Neural crest cell (in vitro differentiated cells): ENCODE measurements at places on chromosomes 16 and 17.

DNA sequence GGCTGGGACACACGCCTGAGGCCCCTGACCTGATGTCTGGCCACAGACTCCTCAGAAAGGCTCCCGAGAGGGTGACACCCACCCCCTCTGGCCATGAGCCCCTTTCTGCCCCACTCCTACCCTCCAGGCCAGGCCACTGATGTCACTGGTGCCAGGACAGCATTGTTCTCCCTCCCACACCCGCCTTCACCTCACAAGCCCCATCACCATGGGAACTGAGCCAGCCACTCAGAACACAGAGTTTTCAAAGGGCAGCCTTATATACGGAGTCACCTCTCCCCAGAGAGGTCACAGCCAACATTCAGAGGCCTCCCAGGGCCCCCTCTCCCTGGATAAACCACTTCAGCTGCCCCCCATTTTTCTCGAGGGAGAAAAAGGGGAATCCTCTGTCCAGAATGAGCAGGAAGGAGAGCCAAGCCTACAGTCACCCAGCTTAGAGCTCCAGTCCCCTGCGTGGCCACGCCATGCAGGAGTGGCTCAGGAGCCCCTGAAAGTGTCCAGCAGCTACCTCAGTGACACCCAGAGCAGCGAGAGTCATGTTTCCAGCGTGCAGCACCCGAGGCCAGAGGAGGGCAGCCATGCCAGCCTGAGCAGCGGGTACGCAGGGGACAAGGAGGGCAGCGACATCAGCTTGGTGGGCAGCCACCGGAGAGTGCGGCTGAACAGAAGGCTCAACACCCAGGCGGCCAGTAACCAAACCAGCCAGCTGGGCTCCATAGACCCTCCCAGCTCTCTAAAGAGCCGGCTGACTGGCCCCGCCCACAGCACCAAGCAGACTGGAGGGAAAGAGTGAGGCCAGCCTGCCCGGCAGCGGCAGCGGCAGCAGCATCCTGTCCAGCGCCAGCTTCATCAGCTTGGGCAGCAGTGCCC is at the start of gene C16orf82:
Gene C16orf82, plus strand, starts transcription at position 260 of the 870 bp plus-strand sequence.
- DNase-seq: peak; percentile 61

GRCh38 chr16:23634461-23635036 is 6.6 kb downstream of the PALB2 start:
- DNase-seq: no peak

GRCh38 chr17:31568539-31568938 is 177.1 kb downstream of the RAB11FIP4 start:
- DNase-seq: no peak

GRCh38 chr17:1643293-1643998 is 2.1 kb downstream of the SCARF1 start:
- DNase-seq: no peak

DNA sequence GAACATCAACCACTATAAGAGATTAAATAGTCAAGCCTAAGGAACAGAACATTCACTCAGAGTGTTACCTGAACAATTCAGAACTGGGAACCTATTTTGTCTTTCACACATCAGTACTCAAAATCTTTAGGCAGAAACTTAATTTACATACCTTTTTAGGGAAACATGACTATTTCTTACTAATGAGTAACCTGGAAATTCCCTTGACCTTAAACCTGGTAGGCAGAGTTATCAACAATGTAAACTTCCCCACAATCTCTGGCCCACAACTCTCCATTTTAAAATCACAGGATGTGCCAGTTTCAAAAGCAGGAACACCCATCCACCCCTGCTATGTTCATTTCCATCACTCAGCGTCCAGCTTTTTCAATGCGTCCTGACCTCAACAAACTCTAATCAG is 132.9 kb upstream of the ANKFN1 start:
- DNase-seq: no peak

DNA sequence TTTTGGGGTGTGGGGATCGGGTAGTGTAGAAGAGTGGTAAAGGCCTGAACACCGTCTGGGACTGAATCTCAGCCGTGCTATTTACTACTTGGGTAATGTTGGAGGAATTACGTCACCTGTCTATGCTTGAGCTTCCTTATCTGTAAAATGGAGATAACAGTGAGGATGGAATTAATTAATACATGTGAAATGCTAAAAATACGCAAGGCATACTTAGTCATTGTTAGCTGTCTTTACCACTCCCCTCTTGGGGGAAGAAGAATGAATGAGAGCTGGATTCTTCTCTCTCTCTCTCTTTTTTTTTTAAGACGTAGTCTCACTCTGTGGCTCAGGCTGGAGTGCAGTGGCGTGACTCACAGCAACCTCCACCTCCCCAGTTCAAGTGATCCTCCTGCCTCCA is 41.1 kb upstream of the TANGO6 start:
- DNase-seq: no peak

DNA sequence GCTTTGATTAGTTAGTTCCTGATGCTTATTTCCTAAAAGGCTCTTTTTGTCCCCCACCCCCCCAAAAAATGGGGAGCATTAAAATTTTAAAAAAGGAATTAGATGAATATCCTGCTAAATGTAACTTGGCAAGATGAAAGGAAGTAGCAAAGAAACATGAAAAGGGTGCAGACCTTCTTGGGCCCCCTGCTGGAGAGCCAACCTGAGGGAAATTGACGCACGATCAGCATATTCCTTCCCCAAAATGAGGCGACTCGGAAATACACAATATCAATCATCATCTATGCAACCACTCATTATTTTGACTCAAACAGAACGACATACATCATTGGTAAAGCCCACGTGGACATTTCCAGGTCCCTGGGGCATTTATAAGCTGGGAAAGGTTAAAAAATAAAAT is 59.7 kb downstream of the GRIN2A start:
- peak; percentile 6 for DNase-seq

- peak; percentile 69 for DNase-seq
Observed at GRCh38 chr16:86554917-86555703, at the start of gene MTHFSD. Gene MTHFSD, minus strand, starts transcription at chr16:86555235. Its CDS starts 51 bp downstream, at chr16:86555184.

DNA sequence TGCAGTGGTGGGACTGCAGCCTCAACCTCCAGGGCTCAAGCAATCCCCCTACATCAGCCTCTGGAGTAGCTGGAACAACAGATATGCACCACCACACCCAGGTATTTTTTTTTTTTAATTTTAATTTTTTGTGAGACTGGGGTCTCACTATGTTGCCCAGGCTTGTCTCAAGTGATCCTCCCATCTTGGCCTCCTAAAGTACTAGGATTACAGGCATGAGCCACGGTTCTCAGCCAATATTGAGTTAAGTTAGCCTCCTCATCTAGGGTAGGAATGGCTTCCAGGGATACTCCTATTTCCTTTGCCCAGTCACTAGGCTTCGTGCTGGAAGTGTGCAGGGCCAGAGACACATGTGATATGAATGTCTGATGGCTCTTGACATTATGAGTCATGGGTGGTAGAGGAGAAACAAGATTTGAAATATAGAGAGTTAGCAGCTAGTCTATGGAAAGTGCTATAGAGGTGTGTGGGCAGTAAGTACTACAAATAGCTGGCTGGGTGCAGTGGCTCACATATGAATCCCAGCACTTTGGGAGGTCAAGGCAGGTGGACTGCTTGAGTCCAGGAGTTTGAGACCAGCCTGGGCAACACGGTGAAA is 8.0 kb upstream of the HES7 start:
- DNase-seq: no peak

GRCh38 chr17:76594690-76595089 is 9.0 kb upstream of the ST6GALNAC2 start:
- DNase-seq: no peak

DNA sequence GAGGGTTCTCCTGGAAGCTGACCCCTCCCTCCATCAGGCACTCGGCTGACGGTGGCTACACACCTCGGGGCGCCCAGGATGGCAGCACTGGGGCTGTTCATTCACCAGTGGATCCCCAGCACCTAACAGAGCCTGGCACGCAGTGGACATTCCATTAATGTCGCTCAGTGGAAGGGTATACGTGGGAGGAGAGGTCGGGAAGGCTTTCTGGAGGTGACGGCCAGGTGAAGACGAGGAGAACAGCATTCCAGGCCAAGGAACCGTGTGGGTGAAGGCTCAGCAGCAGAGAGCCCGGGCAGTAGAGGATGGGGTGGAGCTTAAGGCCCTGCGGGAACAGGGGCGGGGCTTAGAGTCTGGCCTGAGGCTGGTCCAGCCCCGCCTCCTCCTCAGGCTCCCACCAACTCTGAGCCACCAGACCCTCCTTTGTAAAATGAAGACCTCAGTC is 2.5 kb upstream of the HS3ST6 start:
- peak; percentile 53 for DNase-seq
